NCI-H187 (cell line): ENCODE measurements at places on chromosomes 12 and 14.

DNA sequence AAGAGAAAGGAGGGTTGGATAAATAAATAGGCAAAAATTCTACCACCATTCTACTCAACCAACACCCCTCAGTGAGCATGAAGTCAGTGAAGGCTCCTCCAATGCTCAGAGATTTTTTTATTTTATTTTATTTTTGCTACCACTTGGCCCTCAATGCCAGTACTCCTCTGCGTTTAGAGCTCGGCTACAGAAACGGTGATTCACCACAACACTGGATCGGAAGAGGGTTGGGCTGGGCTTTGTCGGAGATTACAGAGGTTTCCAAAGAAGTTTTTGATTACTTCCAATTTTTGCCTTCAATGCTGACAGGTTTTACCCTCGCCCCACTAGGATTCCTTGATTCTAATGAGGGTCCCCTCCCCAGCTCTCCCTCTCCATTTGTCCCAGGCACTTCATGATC is 1027.2 kb upstream of the TMEM132C start:
- no peak for DNase-seq

DNA sequence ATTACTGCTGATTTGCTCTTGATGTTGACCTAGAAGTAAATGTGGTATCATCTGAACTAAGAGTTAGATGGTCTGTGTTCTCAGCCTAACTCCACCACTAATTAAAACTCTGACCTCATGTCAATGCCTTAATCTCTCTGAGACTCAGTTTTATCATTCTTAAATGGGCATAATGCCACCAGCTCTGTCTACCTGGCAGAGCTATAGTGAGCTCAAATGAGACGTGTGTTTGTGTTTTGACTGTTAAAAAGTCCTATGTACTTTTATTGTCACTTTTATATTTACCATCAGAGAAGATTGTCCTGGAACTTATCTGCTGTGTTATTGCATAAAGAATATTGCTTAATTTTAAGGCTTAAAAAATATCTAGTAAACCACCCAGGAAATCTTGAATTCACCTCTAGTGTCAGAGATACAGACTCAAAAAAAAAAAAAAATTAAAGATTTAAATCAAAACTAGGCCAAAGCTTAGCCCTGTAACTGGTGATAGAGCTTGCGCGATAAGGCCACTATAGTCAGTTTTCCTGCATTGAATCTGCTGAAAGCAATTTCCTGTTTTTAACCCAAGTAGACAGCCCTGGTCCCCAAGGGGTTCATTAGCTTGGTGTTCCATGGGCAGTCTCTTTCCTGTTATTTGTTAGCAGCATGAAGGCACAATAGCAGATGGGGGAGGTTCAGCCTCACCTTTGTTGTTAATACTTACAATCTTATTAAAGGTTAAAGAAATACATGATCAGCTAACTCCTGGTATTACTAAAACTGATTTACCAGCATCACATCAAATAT is 261.8 kb downstream of the ATP23 start:
- no peak for DNase-seq

DNA sequence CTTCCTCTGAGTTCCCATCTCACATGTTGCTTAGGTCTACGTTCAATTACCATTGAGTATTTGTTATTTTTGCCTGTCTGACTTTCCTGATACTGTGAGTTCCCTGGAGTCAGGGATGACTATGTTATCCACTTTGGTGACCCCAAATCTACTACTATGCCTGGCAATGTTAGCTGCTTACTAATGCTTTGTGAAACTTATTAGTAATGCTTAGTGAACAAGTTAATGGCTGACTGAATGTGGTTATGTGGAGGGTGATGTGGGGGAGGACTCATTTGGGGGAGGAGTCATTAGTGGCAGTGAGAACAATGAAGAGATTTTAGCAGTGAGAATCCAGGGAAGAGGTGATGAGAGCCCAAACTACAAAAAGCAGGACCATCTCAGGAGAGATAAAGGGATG is 121.6 kb downstream of the KTN1 start:
- no peak for DNase-seq

GRCh38 chr14:101250336-101250947 is 310.9 kb upstream of the DIO3 start:
- DNase-seq, result no peak

DNA sequence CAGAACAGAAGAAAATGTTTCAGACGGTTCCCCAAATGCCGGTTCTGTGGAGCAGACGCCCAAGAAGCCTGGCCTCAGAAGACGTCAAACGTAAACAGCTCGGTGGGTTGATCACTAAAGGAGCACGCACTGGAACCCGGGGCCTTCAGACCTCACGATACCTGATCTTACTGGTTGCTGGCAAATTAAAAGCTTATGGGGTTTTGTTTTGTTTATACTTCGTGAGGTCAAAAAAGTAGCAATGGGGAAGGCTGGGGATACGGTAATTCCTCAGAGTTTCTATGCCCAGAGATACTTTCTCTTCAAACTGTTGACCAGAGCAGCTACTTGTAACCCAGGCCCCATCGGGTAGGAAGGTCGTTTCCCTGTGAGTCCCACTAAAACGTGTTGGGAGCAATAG is 1.7 kb downstream of the CDKN1B start:
- DNase-seq, result no peak

DNA sequence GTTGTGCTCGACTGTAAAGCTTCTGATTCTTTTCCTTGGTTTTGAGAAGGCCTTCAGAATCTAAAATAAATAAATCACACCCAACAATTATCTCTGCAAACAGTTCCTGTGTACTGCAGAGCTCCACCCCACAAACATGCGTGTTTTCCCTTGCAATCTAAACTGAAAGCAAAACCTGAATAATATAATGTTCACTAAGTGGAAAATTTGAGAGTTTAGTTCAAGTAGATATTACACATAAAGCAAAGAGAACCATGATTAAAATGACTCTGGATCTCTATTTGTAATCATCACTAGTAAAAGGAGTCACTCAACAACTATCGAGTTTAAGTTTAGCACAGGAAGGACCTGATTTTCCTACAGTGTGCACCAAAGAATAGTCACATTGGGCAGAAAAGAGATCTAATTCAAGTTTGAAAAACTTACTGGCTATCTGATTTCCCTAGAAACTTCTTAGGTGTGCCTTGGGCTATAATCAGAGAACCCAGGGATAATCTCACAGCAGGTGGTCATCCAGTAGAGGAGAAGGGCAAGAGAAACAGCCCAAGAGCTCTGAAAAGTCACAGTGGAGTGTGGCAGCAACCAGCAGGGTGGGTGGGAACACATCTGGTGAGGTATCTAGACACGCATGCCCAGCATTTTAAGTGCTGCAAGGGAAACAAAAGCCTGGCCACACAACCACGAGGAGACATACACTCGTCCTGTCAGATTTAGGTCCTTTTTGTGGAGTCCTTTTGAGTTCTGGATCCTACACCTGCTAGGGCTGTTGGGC is 25.4 kb downstream of the ATG14 start:
- no peak for DNase-seq

DNA sequence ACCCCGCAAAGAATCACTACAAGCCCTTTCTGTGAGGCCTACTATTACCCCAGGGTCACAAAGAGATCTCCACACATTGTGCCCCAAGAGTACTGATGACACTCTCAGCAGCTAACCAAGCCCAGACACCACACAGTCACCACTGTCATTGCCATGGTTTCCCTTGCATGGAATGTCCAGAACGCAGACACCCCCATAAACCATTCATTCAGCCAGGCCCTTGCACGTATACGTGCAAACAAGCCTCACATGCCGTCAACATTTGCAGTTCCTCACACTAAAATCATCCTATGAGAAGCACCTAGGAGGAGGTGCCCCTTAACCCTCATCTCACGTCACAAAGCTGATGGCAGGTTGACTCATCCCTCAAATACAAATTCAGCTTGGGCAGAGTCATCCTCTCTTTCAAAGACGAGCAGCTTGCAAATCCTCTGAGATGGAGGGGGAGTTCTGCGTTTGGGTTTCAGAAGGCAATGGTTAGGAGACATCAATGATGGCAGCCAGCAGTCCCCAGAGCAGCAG is 17.1 kb upstream of the KRT77 start:
- no peak for DNase-seq

DNA sequence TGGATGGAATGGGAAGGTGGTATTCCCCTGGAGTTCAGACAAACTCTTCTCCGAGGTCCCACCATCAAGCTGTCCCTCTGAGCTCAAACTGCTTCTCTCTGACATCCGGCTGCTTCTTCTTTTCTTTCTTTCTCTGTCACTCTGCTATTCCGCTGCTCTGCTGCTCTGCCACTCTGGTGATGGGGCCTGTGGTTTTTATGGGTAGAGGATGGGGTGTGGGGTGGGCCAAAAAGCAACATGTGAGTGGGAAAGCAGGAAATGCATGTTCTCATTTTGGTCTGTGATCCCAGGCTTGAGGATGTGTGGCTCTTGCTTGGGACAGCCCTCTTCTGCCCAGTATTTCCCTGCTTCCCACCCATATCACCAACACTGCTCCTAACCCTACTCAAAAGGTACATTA is 30.6 kb downstream of the CLECL1 start:
- no peak for DNase-seq

- no peak for DNase-seq
These were observed 87.0 kb downstream of the ERC1 start for GRCh38 chr12:1078002-1078401.

- no peak for DNase-seq
These were observed 795 bp upstream of the ACOT2 start for GRCh38 chr14:73567951-73568885.
